Pulmonary artery endothelial cell (primary cell): ENCODE measurements at places on chromosomes 6 and 20. TPM values are rescaled to one million over a fixed set of nuclear protein-coding genes. Genes with fewer than 3 reads are reported as not detected.

PACRG gene
- total RNA-seq: not detected in 2 replicates

DNA sequence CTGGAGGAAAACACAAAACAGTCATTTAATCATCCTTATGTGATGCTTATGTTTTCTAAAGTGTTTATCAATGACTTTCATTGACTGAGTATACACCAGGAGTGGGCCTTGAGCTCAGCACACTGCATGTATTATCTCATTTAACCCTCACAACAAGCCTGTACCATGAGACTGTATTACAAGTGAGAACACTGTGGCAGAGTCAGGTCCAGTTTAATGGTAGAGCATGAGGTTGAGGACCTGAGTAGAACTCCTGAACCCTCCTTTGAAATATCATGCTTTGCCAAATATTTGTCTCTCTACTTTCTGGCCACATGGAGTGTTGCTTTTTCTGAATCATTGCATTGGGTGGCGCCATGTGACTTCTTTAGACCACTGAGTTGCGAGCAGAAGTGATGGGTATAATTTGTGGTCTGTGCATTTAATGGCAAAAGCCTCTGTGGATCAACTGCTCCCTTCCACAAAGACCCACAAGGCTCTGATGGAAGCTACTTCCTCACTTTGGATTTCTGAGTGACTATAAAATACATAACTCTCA, 65.0 kb upstream of the SIRPG start:
- no peak for DNase-seq

- no peak for DNase-seq
Observed at GRCh38 chr20:42886046-42886445, 303.7 kb downstream of the PTPRT start.

DNA sequence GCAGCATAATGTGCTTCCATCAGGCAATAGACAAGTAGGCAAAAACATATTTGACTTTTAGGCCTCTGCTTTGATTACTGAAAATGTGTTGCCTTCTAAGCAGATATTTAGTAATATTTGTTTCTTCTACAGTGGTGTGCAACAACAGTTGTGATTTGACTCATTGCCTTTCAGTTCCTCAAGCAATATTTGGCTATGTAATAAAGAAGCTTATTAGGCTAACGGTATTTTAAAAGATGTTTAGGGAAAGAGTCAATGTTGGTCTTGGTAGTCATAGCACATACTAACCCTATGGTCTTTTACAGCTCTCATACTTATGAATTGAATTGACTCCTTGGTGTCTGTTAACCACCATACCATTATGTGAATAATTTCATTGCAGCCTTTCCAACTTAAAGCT, 124.1 kb downstream of the GRIK2 start:
- DNase-seq: no peak
